ENCODE measurements at places on chromosomes 5 and 9.

DNA sequence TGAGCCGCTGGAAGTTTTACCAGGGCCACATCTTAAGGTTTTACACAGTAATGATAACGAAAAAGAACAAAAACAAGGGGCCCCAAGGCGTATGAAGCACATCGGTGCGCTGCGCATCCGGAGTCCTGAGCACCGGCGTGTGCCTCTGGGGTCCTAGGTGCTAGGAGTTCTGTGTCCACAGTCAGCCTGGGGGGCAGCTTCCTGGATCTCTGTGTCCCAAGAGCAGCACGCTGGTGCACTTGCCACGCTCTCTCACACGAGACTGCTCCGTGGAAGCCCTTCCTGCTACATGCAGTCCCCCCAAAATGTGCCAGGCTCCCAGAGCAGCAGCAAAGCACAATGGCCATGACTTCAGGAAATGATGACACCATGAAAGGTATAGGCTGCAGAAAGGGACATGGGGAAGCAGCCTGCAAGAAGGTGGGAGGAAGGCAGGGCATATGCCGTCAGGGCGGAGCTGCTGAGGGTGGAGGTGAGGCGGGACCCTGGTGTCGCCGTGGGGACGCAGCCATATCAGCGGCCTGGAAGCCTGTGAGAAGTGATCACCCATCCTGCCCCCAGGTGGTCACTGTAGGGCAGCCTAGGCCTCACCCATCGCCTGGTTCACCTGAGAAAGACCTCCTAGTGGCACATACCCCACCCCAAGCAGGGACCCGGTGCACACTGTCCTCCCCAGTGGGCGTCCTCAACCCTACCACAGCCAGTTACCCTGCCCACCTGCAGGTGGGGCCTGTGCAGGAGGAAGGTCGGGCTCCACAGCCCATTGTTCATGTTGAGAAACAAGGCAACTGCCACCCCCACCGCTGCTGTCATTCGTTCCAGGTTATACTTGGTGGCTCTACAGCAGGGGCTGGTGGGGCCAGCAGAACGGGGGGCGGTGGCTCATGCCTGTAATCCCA lies 23.6 kb upstream of the SLC6A3 start:
- DNase-seq, result no peak

DNA sequence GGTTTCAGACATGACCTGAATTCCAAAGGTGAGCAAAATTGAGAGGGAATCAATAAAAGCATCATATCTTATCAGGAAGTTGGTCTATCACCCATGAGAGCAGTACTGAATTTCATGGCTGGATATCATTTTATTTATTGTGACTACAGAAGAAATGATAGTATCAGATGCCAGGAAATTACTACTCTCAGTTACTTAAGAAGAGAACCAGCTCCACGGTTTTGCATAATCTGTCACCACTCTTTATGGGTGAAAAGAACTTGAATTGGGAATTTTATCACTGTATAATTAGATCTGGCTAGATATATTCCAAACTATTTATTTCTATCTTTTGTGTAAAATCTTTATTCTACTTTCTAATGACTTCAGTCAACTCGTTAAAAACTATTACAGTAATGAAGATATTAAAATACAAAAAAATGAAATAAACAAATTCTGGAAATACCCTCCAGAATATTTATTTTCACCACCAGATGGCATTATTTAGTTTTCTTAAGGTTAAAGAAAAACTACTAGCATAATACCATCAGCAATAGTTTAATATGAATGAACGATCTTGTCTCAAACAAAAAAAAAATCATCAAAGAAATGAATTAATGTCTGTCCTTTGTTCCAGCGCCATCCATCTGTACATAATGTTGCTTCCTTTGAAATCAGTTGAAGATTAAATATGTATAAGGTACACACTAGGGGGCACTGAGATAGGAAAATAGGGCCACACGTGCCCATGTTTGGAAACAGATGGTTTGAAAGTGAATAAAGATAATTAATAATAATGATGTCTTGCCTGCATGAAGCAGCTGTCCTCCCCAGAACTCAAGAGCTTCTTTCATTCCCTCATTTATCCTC lies 84.7 kb upstream of the SLCO6A1 start:
- no peak for DNase-seq

DNA sequence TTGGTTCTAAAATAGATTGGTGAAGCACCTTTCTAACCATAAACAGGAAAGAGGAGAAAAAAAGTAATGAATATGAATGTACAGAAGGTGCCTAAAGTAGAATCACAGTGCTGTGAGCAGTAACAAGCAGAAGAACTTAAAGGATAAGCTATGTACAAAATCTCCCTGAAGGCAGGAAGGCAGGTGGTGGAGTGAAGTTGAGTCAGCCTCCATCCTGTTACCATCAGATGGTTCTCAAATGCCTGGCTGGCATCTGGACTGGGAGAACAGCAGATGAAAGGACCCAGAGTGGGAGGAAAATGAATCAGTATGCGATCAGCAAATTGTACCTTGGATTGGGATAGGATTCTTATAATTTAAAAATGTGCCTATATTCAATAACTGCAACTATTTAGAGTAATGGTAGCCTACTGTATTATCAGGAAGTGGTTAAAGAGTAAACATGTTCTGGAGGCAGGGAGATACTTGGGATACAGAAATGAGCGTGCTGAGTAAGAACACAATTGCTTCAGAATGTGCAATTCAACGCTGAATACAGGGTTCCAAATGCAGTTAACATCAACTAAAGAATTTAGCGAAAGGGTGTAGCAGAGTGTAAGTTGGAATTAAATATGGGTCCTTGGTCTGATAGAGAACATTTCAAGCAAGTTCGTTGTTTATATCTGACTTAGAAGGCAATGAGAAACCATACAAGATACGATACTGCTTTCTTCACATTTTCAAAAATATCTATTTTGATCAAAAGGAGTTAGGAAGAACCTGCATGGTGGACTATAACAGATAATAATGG lies 21.1 kb upstream of the FER start:
- DNase-seq, result no peak

- no peak for DNase-seq
Observed at GRCh38 chr9:88694625-88695024, 159.6 kb downstream of the NXNL2 start.

GRCh38 chr9:84670138-84671041 lies 861 bp downstream of the NTRK2 start:
- no peak for DNase-seq

- DNase-seq, result no peak
Observed at GRCh38 chr5:76695346-76695745, 20.6 kb upstream of the F2R start.

All from stimulated activated CD8-positive, alpha-beta memory T cell treated with anti-CD3 and anti-CD28 coated beads, Interleukin-4, amount 100 ng/mL, for 4 hours (primary cell).